Fibroblast of lung (primary cell): ENCODE measurements at places on chromosomes 16 and 17.

DNA sequence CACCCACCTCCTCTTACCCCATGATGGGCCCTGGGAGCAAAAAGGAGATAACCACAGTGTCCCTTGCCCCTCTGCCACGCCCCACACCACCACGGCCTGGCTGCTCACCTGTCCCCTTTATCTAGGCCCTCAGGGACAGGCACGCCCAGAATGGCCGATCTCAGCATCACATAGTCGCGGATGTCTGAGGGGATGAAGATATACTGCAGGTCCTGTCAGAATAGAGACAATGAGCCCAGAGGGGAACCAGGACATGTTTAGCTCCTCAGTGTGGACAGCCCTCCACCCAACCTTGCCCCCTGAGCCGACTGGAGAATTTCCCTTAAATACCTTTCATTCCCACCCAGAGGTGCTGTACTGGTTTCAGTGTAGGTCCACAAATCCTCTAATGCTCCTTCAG is 15.2 kb downstream of the ST6GALNAC2 start:
- DNase-seq, result no peak
- H3K4me3 ChIP-seq, result no peak overlapping the region
- no peak overlapping the region for H3K27ac ChIP-seq
- H3K36me3 ChIP-seq, result no peaks in the 10 kb centered on the region

- H3K36me3 ChIP-seq, result no peaks in the 10 kb centered on the region
- DNase-seq, result no peak
- no peak overlapping the region for H3K27ac ChIP-seq
- no peaks in the 10 kb centered on the region for H3K4me1 ChIP-seq
- H3K27me3 ChIP-seq, result no peaks in the 10 kb centered on the region
Observed at GRCh38 chr16:10322723-10323527, 62.9 kb upstream of the ATF7IP2 start.

DNA sequence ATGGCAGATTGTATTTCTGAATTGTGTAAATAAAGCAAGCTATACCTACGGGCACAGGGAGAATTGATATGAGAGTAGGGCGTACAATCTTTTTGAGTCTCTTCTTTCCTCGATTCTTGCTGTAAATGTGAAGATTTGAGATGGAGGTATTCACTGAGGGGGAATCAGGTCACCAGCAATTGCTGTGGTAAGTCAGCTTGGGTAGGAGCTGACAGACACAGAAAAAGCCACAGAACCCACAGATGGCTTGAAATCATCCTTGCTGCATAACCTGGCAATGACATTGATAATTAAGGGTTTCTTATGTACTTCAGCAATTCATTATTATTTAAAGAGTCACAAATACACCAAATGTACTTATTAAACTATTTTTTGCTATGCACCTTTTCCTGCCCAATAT is 164.2 kb downstream of the CNTNAP4 start:
- DNase-seq, result no peak
- no peak overlapping the region for H3K27ac ChIP-seq
- no peaks in the 10 kb centered on the region for H3K27me3 ChIP-seq
- no peak overlapping the region for H3K4me3 ChIP-seq

GRCh38 chr17:77877036-77877435 is 81.5 kb upstream of the TNRC6C start:
- H3K4me1 ChIP-seq, result no peaks in the 10 kb centered on the region
- H3K27ac ChIP-seq, result no peak overlapping the region
- no peak for DNase-seq
- H3K27me3 ChIP-seq, result no peaks in the 10 kb centered on the region

DNA sequence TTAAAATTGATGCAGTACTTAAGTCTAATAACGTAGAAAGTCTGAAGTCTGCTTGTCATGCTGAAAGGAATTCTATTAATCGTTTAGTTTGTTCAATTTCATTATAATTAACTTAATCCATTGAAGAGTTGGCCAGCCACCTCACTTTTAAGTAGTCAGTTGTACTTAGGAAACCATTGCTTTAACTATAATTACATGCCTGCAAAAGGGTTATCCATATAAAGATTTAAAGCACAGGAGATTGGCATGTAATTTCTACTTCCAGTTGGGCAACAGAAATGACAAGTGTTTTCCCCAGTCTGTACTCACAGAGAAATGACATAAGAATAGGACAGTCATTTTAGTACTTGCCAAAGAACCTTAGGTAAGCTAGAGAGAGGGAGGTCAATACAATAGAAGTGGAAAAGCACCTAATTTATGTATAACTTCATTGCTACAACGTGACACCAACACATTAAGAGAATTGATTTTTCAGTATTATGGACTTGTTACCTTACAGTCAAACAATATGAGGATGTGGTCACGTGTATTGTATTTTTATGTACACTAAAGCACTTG is 3.7 kb upstream of the USP32 start:
- no peak overlapping the region for H3K4me3 ChIP-seq
- H3K27ac ChIP-seq, result no peak overlapping the region
- DNase-seq, result no peak
- no peaks in the 10 kb centered on the region for H3K36me3 ChIP-seq
- no peaks in the 10 kb centered on the region for H3K4me1 ChIP-seq

GRCh38 chr17:40563220-40564052 is 1.8 kb downstream of the CCR7 start:
- H3K27ac ChIP-seq, result no peak overlapping the region
- DNase-seq, result no peak
- H3K4me1 ChIP-seq, result peaks cover 9% of the 10 kb centered on the region
- peaks cover 27% of the 10 kb centered on the region for H3K27me3 ChIP-seq
- H3K36me3 ChIP-seq, result no peaks in the 10 kb centered on the region

- peak overlapping the region; percentile 78 for H3K4me3 ChIP-seq
- H3K27ac ChIP-seq, result peak overlapping the region; percentile 82
- H3K36me3 ChIP-seq, result no peaks in the 10 kb centered on the region
- DNase-seq, result peak; percentile 60
- H3K4me1 ChIP-seq, result no peaks in the 10 kb centered on the region
- H3K27me3 ChIP-seq, result no peaks in the 10 kb centered on the region
Observed at GRCh38 chr17:15649861-15650421, 30.4 kb upstream of the FBXW10B start.

- no peak for DNase-seq
- no peak overlapping the region for H3K4me3 ChIP-seq
Observed at GRCh38 chr17:51706093-51706492, 445.7 kb downstream of the UTP18 start.
